Skeletal muscle cell (primary cell): ENCODE measurements at places on chromosomes 12 and 14.

DNA sequence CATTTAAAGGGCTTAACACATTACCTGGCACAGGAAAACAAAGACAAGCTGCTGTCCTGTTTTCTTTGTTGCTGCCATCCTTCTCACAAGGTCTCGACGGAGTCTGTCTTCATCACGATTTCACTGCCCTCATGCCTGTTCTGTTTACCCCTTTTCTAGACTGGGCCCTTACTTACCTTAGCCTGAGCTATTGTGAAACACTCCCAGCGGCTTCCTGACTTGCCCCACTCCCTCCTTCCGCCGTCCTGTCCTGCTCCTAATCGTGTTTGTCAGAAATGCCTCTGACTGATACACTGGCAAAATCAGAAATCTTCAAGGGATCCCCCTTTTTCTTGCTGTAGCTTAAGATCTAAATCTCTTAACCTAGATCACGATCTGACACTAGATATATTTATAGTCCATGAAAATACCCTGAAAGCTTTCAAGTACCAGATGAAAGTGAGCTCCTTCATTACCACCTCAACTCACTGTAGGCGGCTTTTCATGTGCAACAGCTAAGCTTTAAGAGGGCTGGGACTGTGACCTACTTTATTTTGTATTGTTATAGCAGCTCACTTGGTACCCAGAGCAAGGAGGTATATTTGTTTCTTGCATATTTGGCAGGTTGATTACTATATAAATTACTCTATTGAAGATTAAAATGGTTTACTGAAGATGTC, 32.1 kb downstream of the TECPR2 start:
- no peak for DNase-seq

GRCh38 chr12:81255947-81256346, 178.1 kb downstream of the ACSS3 start:
- DNase-seq, result no peak

DNA sequence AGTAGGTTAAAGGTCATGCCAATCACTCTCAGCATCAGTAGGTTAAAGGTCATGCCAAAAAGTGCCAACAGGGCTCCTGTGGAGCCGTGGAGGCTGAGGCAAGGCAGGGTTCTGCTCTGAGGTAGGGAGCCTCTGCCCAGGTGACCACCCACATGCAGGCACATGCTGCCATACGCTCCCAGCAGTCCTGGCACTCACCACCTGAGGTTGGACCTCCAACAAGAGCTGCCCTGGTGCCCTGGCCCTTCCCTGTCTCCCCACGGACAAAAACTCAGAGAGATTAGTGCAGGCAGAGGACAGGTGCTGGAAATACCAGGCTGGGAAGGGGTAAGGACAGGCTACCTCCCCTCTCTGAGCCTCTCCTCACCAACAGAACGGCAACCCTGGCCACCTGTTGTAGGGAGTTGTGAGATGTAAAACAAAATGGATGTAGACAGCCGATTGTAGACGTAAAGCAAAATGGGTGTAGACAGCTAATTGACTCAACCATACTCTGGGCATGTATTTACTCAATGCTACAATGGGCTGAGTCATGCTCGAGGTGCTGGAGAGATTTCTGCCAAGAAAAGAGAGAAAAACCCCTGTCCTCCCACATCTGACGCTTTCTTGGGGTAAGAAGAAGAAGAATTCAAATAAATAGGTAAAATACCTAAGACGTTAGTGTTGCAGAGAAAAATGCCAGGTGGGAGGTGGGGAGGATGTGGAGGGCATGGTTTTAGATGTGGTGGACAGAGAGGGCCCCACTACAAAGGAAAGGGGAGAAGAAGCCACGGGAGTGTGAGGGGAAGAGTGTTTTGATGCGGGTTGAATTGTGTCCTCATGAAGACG, 32.4 kb downstream of the LTBP2 start:
- no peak for DNase-seq

- DNase-seq, result peak; percentile 88
Measured at GRCh38 chr12:94099632-94100031, 48.7 kb upstream of the PLXNC1 start.

- peak; percentile 67 for DNase-seq
Measured at GRCh38 chr14:80425686-80426085, 214.4 kb upstream of the DIO2 start.

GRCh38 chr14:93183596-93184317, 940 bp downstream of the MOAP1 start:
- no peak for DNase-seq

DNA sequence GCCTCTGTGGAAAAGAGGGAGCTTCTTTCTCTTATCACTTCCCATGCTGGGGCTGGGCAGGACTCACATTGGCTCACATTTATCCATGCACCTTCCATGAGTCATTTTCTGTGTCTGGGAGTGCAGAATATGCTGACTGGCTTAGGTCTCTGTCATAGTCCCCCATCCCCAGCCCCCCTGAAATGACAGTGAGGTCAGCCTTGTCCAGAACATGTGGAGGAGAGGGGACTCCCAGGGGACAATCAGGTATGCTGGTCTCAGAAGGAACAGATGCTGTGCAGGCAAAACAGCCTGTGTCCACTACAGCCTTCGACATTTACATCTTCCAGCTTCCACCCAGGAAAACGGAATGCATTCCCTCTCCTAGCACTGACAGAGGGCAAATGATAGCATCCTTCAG, 35.0 kb downstream of the ADGRD1 start:
- DNase-seq, result no peak

GRCh38 chr12:96425951-96426350, 25.7 kb upstream of the CDK17 start:
- DNase-seq, result peak; percentile 69

- no peak for DNase-seq
Measured at GRCh38 chr14:104925855-104926609, 1.4 kb downstream of the PLD4 start.

- DNase-seq, result no peak
Measured at GRCh38 chr14:63487724-63488123, 55.5 kb downstream of the PPP2R5E start.

DNA sequence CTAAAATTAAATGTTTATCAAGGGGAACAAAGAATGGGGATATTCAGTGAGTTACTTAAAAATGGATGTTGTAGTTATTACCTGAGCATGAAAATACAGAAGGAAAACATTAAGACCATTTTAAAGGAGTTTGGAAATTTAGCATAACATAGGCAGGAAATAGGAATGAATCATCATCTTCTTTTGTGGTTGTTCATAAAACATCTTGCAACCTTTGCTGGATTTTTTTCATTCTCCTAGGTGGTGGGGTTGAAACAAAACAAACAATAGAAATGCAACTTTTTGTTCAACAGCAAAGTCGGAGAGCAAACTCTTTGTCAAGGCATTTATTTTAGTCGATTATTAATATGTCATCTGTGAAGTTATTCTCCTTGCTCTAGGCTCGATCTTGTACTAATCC, 275.1 kb downstream of the IPO8 start:
- no peak for DNase-seq

- no peak for DNase-seq
Measured at GRCh38 chr12:55666508-55666907, 29.8 kb downstream of the OR10P1 start.

GRCh38 chr12:88471331-88472045, 108.8 kb downstream of the KITLG start:
- peak; percentile 68 for DNase-seq

- DNase-seq, result peak; percentile 15
Measured at GRCh38 chr14:49497725-49498348, 88.3 kb downstream of the RPS29 start.

- no peak for DNase-seq
Measured at GRCh38 chr14:74684434-74684833, 28.4 kb downstream of the AREL1 start.
